ENCODE measurements at places on chromosomes 2 and 18.
A peak's percentile ranks its signal among the peaks of the same experiment; 100 is the strongest.

DNA sequence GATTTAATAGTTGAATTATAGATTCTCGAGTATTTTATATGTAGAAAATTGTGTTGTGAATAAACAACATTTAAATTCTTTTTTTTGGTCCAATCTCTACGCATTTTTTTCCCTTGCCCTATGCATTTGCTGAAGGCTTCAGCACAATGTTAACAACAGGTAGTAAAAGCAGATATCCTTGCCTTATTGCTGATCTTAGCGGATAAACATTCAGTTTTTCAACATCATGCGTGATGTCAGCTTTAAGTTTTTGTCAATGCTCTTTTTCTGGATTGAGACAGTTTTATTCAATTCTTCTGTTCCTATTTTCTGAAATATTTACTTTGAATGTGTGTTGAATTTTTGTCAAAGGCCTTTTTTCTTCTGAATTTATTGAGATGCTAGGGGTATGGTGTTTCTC, 11.6 kb upstream of the OR6B3 start:
- no peak for DNase-seq

DNA sequence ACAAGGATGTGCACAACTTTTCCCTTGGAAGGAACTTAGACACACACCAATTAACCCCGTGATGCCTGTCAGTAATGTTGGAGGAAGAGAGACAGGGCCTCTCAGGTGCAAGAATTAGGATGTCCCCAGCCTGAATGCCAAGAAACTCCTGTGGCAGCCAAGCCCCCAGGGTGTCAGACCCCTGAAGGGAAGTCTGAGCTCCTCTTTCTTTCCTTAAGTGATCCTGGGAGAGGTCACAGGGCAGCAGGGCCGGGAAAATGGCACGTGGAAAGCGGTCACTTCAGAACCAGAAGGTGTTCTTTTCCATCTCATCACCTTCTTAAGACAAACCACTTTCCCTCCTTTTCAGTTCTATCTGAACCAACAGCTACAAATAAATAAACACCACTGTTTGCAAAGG, 185.9 kb downstream of the ANAPC1 start:
- DNase-seq: no peak

- DNase-seq: no peak
These were observed 9.7 kb upstream of the NMUR1 start for GRCh38 chr2:231539991-231540390.

DNA sequence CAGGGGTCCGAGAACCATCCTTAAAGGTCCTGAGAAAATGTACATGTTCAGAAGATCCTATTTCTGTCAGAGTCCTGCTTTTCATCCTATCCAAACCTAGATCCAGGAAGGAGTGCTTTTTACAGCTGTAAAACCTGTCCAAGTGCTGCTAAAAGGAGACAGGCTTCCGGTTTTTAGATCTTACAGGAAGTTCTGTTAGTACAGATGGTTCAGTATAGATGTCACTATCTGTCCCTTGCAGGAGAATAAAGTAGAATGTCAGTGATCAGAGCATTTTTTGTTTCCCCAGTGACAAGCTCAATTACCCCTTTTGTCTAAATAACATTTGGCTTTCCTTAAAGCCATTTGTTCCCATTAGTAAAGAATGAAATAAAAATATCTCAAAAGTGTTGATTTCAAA, 98.3 kb downstream of the NRP2 start:
- no peak for DNase-seq

DNA sequence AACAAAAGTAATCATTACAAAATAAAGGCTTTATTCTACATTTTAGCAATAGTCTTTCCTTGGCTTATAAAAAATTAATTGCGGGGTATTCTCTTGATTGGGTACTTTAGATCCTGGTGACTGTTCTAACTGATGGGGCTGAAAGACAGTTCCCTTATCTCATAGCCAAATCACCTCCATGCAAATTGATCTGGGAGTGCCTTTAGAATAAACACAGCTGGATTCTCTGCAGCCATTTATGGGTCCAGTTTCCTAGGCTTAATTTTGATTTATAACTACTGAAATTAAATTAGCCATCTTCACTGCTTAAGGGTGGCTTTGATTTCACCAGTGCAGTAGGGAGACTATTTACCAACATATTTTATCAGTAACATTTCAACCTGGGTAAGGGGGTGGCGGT, 337.1 kb downstream of the NRXN1 start:
- DNase-seq: no peak

DNA sequence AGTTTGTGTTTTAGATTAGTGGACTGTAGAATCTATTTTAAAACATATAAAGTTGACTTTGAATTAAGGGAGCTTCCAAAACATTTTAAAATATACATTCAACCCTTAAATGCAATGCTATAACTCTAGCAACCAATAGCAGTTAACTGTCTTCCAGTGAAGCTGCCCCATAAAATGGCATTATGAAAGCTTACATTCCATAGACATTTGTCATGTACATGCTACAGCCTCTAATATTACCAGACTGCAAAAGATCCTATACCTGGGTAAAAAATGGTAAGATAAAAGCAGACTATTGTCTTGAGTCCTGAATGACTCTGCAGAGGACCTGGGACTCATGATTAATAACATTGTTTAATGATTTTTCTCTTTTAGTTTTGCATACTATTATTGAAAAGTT, 489.4 kb downstream of the LRP1B start:
- no peak for DNase-seq

DNA sequence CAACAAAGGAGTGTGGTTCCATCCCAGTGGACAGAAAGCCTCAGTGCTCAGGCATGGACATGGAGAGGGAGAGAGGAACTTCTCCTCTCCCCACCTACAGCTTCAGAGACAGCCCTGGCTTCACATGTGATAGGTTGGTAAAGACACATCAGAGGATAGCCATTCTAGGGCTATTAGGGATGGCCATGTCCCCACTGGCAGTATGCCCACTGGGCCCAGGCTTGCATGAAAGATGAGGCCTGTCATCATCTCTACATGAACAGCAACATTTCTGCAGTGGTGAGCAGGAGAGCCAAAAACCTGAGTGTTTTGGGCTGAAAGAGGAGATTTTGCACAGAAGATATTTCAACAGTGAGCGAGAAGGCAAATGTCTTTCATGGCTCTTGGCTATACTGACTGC, 517.2 kb downstream of the NR4A2 start:
- no peak for DNase-seq

- no peak for DNase-seq
These were observed 19.8 kb downstream of the FZD5 start for GRCh38 chr2:207749873-207750272.

- no peak for DNase-seq
These were observed 40.1 kb downstream of the KCMF1 start for GRCh38 chr2:85011098-85011497.

DNA sequence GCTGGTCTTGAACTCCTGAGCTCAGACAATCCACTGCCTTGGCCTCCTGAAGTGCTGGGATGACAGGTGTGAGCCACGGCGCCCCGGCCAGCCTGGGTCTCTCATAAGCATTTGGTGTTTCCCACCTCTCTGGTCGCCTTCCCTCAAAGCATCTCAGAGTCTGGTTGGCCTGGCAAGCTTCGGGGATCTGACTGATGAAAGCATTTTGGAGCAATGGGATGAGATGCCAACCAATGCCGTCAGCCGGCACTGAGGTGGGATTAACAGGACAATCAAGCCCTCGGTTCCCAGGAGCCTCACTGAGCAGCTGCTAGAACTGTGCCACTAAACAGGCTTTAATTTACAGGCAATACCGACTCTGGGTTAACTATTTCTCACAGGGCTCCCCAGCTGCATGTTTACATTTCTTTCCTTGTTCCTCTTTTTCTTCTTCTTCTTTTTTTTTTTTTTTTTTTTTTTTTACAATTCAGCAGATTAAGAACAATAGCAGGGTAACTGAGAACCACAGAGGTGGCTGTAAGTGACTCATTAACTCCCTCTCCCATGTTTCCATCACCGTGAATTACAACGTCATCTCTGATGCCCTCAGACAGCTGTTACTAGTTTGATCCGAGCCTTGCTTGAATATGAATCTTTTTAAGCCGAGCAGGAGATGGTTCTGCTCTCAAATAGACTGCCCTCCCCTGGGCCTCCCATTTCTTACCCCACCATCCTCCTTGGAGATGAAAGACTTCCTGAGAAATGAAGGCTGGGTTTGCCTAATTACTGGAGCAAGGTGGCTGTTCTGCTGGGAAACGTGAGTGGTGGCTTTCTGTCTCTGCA, 37.9 kb downstream of the ODC1 start:
- DNase-seq: no peak

GRCh38 chr18:48813833-48814489, 136.8 kb downstream of the SMAD7 start:
- DNase-seq: peak; percentile 45
